ENCODE measurements at places on chromosomes 5 and 9.

- DNase-seq: no peak
These were observed 133.5 kb upstream of the IL12B start for GRCh38 chr5:159463590-159464321.

- DNase-seq: peak; percentile 24
These were observed 136.9 kb upstream of the FBN2 start for GRCh38 chr5:128674837-128675446.

GRCh38 chr9:138052322-138052615 is 174.7 kb downstream of the CACNA1B start:
- no peak for DNase-seq

DNA sequence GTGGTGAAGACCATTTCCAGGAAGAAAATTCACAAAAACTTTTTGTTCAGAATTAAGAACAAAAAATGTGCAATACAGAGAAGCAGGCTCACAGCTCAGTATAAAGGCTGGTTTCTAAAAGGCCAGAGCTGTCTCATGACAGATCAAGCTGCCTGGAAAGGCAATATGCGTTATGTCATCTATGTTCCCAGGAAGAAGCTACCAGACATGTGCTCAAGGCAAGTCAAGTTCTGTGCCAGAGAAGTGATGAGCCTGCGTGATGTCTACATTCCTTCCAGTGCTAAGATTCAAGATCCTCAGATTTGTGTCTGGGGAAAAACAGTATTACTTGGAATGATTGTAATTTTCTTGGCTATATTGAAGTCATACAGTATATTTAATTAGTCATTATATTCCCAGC is 104.3 kb downstream of the PDE4D start:
- DNase-seq: no peak

- no peak for DNase-seq
These were observed 355.6 kb upstream of the IZUMO3 start for GRCh38 chr9:24901319-24901718.

DNA sequence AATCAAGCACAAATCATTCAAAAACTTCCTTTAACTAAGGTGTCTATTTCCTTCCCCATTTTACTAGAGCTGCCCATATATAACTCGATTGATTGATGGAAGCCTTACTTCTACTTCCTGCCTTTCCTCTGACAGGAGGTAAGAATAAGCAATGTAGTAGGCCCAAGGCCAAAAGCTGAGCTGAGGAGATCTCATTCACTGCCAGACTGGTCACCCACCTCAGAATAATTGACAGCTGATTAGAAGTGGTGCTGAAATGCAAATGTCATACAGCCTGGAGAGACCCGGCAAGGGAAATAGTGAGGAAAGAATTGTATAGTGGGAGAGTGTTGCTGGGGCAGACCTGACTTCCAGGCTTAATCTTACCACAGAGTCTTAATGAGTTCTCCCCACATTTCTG is 239.9 kb downstream of the SAXO1 start:
- DNase-seq: no peak

DNA sequence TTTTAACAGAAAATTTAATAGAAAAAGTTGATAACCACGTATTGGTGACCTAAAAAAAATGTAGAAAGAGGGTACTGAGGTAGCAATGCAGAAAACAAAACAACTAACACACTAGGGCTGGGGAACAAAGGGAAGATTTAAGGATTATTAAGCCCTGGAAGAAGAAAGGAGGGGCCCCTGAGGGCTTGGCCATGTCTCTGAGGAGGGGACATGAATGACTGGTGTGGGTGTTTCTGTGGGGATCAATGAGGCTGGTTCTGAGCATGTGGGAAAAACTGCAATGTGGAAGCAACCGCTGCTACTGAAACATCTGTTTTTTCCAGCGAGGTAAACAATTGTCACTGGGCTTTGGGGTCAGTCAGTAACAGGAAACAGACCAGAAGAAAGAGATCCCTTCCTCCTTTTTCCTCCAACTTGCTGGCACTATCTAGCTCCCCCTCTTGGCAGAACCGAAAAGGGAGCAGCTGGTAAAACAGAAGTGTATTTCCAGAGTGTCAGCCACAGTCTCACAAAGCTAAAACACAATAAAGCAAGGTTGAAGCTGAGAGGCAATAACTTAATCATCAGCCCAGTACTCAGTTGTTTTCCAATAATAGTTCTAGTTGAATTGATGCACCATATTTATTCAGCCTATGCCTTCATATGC is 48.3 kb downstream of the ATPSCKMT start:
- no peak for DNase-seq

DNA sequence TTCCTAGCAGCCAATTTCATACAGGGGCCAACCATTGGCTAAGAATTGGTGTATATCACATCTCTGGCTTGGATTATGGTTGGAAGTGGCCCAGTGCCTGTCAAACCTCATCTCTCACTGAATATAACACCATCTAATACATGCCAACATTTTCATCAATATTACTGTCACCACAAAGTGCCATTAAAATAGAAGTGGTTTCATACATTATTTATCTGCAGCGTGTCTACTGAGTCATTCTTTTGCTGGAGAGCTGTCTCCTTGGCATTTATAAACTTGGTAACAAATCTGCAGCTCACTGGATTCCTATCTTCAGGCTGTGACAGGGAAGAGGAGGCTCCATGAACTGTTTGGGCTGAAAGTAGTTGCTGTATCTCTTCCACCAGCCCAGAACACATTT is 70.9 kb downstream of the PTTG1 start:
- no peak for DNase-seq

GRCh38 chr5:95803271-95804148 is 19.0 kb downstream of the GLRX start:
- DNase-seq: no peak

GRCh38 chr5:34736445-34737115 is 80.5 kb downstream of the RAI14 start:
- no peak for DNase-seq

- DNase-seq: peak; percentile 74
These were observed 14.6 kb downstream of the LCN10 start for GRCh38 chr9:136728080-136728547.

DNA sequence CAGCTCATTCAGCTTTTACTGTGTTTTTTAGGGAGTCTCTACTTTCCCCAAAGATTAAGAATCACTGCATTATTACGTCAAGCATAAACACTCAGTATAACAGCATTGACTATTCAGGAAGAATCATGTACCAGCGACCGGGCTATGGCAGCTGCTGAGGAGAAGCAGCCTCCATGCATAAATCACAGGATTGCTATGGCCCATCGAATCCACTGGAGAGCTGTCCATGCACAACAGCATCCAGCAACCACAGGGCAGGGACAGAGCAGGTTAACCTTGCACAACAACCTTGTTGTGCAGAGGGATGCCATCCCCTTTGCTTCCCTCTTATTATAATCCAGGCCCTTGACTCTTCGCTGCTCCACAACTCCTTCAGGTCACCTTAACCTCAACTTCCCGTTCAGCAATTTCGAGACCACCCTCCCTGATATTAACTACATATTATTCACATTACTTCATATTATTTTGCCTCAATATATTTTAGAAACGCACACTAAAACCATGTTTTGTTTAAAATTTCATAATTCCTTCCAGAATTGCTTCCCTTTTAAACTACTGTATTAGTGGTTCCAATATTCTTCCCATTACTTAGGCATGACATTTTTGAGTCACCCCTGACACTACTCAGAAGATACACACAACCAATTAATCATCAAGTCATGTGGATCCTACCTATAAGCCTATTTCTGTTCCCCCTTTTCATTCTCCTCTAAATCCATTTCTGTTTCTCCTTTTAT is 991 bp downstream of the IARS1 start:
- no peak for DNase-seq

- no peak for DNase-seq
These were observed 21.5 kb downstream of the EXOC3 start for GRCh38 chr5:464446-464842.

- DNase-seq: no peak
These were observed 394.3 kb downstream of the OSTF1 start for GRCh38 chr9:75482566-75482965.

- no peak for DNase-seq
These were observed 33.5 kb downstream of the FAF2 start for GRCh38 chr5:176481711-176482110.

DNA sequence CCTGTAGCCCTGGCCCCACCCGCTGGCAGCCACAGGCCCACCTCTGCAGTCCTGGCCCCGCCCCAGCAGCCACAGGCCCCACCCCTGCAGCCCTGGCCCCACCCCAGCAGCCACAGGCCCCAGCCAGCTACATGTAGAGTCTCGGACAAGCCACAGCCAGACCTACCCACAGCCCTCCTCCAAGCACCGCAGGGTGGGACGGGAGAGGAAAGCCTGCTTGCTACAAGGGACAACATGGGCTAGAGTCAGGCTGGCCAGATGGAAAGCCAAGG is 49.5 kb upstream of the SARDH start:
- DNase-seq: no peak

- no peak for DNase-seq
These were observed 35.5 kb upstream of the ANXA2R start for GRCh38 chr5:43075319-43076293.

GRCh38 chr9:9791611-9792010 is 821.2 kb downstream of the PTPRD start:
- no peak for DNase-seq

DNA sequence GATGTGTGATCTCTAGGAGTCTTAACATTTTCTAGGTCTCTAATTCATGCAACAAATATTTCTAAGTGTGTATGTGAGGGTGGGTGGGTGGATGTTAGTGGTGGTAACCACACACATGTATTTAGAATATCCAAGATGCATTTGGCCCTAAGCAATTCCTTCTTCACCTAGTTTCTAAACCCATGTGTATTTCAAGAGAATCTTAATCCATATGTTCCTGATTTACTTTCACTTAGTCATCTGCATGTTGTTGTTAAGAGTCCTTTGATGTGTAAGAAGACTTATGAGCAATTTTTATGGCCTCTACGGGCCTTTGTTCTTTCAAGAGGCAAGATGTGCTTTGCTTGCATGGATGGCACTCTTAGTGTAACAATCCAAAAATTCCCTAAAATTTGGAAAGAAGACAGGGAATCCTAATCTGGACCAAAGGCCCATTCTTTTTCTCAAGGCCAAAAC is 282.6 kb downstream of the SPATA31D1 start:
- DNase-seq: peak; percentile 97

DNA sequence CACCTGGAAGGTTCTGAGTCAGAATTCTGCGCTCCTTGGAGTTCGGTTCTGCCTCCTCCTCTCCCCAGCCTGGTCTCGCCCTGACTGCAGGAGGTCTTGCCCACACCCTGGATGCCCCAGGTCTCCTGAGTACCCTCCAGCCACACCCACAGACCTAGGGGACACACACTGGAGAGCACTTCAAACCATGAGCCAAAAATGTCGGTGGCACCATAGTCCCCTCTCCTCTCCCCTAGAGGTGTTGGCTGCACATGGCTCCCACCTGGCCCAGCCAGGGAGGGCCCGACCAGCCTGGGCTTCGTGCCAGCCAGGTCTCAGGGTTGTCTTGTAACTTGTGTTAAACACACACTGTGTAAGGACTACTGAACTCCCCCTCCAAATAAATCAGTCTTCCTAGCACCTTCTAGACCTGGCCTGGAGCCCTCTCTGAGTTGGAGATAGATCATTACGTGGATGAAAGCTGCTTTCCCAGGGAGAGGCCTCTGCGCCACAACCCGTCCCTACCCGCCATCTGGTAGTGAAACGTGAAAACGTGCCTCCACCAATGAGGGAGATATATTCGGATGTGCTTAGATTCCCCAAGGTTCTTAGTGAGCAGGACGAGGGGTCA is 49.9 kb upstream of the CTSL start:
- DNase-seq: no peak

DNA sequence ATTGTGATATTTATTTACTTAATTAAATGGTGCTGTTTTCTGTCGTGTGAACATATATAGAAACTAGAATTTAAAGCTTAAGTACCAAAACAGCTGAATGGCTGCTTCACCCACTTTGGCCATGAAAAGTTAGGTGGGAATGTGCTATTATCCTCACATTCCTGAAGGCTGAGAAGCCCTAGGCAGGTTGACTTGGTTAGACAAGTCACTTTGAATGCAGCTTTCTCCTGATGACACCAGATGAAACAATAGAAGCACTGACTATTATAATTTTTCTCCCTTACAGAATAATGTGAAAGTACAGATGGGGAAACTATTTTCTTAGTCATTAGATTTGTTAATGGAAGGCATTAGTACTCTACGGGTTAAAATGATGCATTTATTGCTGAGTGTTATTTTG is 65.1 kb upstream of the C5orf46 start:
- DNase-seq: no peak

DNA sequence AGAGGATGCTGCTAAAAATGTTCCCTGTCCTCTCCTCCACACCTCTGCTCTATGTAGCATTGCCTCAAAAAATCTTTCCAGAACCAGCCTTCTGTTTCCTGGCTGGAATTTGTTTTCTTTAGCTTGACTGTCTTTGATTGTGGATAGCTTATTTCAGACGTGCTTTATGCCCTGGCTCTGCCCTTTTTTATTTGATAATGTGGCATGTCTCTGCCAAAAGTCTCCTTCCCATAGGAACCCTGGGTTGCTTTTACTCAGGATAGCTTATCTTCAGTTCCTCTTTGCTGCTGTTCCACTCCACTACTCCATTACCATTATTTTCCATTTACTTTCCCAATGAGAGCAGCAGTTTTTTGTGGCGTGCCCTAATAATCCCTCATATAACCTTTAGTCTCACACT is 885 bp upstream of the TMEM252 start:
- DNase-seq: no peak

DNA sequence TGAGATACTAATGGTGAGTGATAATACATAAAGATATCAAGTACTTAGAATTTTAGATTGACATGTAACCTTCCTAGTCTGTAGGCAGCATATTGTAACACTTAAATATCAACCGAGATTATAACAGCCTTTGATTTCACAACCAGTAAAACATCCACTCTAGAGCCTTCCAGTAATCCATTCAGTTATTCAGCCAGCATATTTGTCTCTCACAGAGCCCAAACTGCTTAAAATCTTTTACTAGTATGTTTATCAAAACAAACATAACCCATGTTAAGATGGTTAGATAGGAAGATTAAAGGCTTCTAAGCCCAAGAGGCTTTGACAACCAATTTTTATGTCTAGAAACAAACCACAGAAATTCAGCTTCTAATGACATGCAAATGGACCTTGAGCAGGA is 177.9 kb upstream of the FST start:
- peak; percentile 55 for DNase-seq

- DNase-seq: no peak
These were observed 168.5 kb downstream of the RGS3 start for GRCh38 chr9:113631871-113632665.

DNA sequence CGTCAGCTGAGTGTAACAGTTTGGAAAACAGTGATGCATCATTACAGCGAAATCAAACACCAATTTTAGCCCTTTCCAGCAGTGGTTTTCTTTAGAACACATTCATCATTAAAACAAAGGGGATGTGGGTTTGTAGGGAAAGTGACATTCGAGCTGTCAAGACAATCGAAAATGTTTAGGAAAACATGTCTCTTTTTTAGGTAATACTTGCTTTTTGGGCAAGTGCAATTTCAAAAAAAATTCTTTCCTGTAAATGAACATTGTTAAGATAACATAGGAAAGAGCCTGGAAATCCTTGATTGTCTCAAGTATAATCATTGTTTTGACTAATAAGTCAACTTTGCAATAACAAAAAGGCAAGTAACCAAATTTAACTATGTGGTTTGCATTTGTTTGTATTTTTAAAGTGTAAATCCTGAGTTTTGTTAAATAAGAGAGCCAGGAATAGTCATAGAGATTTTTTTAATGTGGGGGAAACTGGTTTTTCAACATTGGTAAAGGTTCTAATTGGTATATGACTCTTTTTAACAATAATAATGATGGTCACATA is 182.5 kb downstream of the TTLL11 start:
- DNase-seq: no peak

Measured in fibroblast of skin of left quadriceps (primary cell).